ENCODE measurements at places on chromosomes 7 and 10.
A peak's percentile ranks its signal among the peaks of the same experiment; 100 is the strongest.

DNA sequence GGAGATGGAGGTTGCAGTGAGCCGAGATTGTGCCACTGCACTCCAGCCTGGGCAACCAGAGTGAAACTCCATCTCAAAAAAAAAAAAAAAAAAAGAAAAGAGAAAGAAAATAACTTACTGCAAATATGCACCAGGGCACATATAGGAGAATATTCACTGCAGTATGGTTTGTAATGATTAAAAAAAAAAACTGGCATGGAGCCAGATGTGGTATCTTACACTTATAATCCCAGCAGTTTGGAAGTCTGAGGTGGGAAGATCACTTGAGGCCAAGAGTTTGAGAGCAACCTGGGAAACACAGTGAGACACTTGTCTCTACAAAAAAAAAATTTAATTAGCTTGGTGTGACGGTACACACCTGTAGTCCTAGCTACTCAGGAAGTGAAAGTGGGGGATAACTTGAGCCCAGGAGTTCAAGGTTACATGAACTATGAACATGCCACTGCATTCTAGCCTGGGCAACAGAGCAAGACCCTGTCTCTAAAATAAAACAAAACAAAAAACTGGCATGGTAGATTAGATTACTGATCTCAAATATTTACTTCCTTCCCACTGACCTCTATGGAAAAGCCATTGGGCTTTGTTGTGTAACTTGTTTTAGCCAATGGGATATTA, 85.6 kb downstream of the MICU1 start:
- no peak for DNase-seq

- no peak for DNase-seq
Measured at GRCh38 chr10:31708474-31708873, 220.2 kb downstream of the ARHGAP12 start.

DNA sequence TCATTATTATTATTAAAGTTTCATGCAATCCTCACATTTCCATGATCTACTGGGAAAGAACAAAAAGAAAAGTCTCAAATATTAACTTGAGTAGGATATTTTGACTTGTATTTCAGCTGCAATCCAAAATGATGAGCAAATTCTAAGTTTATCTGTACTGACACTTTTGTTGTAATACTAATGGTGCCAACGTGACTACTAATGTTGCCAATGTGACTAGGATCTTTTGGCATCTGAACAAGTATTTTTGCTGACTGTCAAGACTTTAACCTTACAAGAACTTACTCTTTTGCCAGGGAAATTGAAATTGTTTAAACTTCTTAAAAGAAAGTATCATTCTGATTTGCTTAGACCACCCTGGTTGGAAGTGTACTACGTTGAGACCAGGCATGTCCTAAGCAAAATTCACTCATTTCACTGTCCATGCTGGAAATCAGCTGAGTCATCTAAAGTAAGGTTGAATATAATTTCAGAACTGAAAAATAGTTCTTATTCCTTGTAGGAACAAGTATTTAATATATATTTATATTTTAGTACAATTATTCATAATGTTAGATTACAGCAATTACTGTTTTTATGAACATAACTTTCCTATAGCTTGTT, 78.5 kb upstream of the LYZL1 start:
- no peak for DNase-seq

GRCh38 chr10:22821501-22821900, 106.4 kb upstream of the ARMC3 start:
- DNase-seq: no peak

DNA sequence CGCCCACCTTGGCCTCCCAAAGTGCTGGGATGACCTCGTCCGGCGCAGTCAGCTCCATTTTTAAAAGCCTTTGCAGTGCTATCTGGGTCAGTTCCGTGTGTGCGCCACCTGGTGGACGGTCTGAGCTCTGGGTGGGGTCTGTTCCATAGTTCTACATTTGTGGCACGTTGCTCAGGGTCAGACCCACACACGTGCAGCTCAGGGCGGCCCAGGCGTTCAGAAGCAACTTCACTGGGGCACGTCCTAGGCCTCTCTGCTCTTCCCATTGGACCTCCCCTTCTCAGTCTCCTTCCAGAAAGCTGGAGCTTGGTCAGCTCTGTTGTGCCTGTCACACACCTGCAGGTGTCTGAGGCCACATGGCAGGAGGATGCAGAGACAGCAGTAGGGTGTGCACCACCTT, 137.9 kb downstream of the DNAJB6 start:
- no peak for DNase-seq

GRCh38 chr10:125049216-125049881, 107.4 kb downstream of the ZRANB1 start:
- DNase-seq: no peak

DNA sequence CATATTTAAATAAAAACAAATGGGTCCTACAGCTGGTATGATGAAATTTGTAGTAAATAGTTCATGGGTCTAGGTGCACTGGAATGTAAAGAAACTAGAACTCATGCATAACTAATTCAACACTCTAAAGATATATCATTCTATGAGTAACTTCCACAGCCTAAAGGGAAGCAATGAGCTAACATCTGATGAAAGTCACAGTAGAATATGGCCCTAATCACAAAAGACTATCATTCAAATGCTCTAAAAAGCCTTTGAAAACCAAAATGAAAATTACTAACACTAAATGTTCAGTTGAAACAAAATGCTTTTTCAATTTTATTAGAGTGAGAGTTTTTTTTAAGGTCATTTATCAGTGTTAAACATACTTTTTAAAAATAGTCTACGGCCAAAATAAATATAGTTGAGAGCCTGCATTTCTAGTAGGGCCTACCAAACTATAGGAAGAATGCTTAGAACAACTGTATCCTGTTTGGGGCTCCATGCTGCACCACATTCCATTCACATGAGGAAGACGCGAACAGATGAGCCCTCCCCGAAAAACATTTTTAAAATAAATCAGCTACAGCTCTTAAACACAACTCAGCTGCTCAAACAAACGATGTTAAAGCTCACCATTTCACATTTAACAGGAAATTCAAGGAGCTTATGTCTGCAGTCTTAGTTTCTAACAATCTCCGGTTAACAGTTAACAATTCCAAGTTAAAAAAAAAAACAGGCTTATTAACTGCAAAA, 134.5 kb downstream of the NRBF2 start:
- peak; percentile 23 for DNase-seq

- DNase-seq: no peak
Measured at GRCh38 chr10:100209303-100209702, 20.1 kb downstream of the CHUK start.

- DNase-seq: no peak
Measured at GRCh38 chr7:46126675-46127300, 205.7 kb upstream of the IGFBP3 start.

DNA sequence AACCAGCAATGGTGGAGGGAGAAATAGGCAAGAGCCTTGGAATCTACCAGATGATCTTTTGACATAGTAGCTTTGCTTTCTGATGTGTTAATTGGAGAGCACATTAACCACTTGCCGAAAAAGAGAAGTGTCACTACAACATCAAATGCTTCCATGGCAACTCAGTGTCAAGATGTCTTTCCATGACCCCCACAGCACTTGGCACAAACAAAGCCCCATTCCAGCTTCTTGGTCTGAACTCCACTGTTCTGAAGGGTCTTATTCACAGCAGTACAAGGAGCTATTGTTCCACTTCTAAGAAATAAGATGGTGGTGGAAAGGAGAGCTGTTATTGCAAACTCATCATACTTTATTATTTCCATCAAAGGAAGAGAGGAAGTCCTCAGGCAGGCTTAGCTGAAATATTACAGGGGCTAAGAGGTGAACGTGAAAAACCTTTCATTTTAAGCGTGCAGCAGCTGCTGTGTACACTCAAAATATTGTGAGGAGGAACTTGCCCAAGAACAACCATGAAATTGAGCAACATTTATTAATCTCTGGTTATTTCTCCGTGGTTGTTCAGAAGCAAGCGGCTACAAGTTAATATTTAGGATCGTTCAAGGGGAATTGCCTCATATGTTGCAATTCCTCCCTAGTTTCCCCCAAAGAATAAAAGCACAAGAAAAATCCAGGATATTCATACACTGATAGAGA, 354.8 kb upstream of the CELF2 start:
- no peak for DNase-seq

- DNase-seq: no peak
Measured at GRCh38 chr10:70776455-70777005, 8.6 kb downstream of the TBATA start.

DNA sequence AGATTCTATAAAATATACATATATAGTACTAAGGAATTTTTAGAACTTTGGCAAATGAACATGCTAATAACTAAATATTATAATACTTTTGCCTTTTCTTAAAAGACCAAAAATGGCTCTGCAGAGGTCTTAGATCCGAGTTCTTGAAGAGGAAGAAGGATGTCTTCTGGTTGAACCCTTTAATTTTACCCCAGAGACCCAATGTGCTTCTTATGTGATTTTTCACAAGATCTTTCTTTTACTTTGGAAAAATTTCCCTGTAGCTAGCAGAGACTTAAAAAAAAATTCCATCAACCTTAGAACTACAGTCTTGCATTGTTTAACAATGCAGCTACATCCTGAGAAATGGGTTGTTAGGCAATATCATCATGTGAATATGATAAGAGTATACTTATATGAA, 663.2 kb downstream of the PARD3 start:
- DNase-seq: no peak

DNA sequence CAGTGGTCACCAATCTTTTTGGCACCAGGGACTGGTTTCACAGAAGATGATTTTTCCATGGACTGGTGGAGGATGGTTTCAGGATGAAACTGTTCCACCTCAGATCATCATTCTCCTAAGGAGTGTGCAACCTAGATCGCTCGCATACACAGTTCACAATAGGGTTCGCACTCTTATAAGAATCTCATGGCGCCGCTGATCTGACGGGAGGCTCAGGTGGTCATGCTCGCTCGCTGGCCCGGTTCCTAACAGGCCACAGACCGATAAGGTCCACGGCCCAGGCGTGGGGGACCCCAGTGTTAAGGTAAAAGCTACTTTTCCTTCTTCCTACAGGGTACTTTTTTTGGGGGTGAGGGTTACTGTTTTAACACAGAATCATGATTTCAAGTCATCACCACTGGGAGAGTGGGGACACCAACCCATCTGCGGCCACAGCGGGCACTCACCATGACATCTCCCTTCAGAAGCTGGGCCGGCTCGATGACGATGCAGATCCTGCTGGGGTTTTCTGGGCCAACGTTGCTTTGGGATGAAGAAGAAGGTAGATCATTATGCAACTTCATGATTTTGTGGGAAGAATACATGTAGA, 170.5 kb downstream of the TNS3 start:
- DNase-seq: no peak

- DNase-seq: no peak
Measured at GRCh38 chr10:123913688-123914268, 22.2 kb upstream of the CPXM2 start.

GRCh38 chr7:16169537-16169936, 251.8 kb downstream of the CRPPA start:
- no peak for DNase-seq

- no peak for DNase-seq
Measured at GRCh38 chr7:88668591-88668990, 90.9 kb upstream of the ZNF804B start.

GRCh38 chr10:104127411-104127810, 5.4 kb downstream of the SFR1 start:
- DNase-seq: no peak

DNA sequence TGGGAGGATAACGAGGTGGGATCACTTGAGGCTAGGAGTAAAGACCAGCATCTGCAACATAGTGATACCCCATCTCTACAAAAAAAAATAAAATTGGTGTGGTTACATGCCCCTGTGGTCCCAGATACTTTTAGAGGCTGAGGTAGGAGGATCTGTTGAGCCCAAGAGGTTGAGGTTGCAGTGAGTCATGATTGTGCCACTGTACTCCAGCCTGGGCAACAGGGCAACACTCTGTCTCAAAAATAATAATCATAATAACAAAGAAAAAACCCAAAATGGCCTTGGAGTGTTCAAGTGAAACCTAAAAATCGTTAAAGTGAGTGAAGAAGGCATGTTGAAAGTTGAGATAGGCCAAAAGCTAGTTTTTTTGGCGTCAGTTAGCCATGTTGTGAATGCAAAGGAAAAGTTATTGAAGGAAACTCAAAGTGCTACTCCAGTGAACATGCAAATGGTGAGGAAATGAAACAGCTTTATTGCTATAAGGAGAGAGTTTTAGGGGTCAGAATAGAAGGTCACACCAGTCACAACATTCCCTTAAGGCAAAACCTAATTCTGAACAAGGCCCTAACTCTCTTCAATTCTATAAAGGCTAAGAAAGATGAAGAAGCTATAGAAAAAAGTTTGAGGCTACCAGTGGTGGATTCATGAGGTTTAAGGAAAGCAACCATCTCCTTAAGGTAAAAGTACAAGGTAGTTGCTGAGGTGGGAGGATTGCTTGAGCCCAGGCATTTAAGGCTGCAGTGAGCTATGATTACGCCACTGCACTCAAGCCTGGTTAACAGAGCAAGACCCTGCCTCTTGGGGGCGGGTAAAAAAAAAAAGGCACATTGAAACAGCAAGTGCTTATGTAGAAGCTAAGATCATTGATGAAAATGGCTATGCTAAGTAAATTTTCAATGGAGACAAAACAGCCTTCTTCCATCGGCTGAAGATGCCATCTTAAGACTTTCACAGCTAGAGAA, 45.4 kb upstream of the STOX1 start:
- no peak for DNase-seq

- DNase-seq: no peak
Measured at GRCh38 chr7:86012971-86013370, 630.7 kb upstream of the GRM3 start.

DNA sequence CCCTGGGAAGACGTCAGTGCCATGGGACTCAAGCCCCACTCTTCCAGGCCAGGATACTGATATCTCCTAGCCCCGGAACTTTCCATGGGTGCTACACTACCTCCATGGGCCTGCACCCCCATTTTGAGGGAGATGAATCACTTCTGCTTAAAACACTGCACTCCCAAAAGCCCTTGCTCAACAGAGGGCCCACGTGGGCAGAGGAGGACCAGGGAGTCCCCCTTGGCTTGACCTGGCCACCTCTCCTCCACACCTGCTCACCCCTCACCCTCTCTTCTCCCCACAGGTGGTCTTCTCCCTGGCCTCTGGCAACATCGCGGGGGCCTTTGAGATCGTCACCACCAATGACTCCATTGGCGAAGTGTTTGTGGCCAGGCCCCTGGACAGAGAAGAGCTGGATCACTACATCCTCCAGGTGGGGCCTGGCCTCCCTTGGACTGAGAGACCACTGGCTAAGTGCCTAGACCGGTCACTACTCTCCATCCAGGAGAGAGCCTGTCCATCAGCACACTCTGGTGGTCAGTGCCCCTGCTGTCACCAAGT, 19.9 kb upstream of the C10orf105 start:
- no peak for DNase-seq

- no peak for DNase-seq
Measured at GRCh38 chr10:17771017-17771416, 19.0 kb downstream of the TMEM236 start.
